Activated T-helper 2 cell treated with anti-CD3 and anti-CD28 coated beads, Interferon-gamma antibody, Interleukin-2, Interleukin-4, amounts not matched to agents 10 μg/mL and 5 μg/mL and 100 μg/mL, durations not matched to agents 14 hours and 24 hours and 36 hours (primary cell): ENCODE measurements at places on chromosomes 7 and 10. TPM values are rescaled to one million over a fixed set of nuclear protein-coding genes. Genes with fewer than 3 reads are reported as not detected.

Gene CALHM1
- total RNA-seq = 0.09 TPM in 1 of 2 replicates, not detected in the other

Gene TUBB8
- total RNA-seq = not detected in 2 replicates

Gene LIMK1
- total RNA-seq = 29.6 and 34.4 TPM in 2 replicates

Gene NCF1
- 0.52 and 0.90 TPM in 2 replicates for total RNA-seq

Gene HMX3
- not detected in 2 replicates for total RNA-seq

DNA sequence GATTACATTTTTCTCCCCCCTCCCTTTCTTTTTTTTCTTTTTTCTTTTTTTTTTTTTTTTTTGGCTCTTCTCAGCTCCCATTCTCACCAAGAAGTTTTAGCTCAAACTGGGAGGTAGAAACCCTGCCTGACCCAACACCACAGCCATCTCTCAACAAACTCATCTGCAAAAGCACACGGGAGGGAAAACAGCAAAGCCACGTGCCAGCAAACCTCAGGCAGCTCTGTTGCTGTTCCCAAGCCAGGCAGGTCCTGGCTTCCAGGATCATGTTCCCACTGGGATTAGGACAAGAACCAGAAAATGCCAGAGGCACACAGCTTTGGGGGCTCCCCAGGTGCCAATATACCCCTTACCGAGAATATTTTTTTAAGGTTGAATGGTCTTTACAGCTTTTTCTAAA, 56.7 kb downstream of the ITIH5 start:
- no peak for DNase-seq
- H3K27ac ChIP-seq = no peak overlapping the region
- no peak overlapping the region for H3K4me3 ChIP-seq
- no peaks in the 10 kb centered on the region for H3K36me3 ChIP-seq

DNA sequence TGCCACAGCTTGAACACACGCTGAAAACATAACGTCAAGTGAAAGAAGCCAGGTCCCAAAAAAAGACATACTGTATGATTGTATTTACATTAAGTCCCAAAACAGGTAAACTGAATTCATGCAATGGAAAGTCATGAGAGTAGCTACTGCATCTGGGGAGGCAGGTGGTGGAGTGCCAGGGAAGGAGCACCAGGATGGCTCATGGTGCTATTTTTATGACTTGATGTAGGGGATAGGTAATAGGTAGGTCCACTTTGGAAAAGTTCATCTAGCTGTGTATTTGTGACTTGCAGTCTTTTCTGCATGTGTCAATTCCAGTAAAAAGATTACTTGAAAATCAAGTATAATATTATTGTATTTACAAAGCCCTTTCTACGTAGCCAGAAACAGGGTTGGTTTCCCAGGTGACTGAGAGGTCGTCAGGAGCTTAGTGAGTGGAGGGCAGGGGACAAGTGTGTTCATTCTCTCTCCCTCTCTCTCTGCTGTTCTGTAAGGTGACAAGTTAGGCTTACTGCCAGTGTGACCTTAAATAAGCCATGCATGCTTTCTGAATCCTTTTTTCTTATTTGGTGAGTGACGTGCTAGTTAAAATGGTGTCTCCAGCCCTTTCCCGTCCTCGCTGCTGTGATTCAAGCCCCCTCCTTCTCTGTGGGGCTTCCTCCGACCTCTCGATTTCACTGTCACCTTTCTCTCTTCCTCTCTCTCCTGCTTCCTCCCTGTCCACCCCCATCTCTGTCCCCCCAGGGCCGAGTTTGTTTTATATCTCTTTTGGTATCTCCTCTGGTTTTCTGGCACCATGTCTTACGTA, 9.4 kb upstream of the PRKCQ start:
- H3K36me3 ChIP-seq = peaks cover 87% of the 10 kb centered on the region
- H3K4me1 ChIP-seq = peaks cover 86% of the 10 kb centered on the region
- DNase-seq = no peak
- no peak overlapping the region for H3K27ac ChIP-seq

- peaks cover 12% of the 10 kb centered on the region for H3K4me1 ChIP-seq
- H3K27ac ChIP-seq = no peak overlapping the region
- H3K4me3 ChIP-seq = no peak overlapping the region
- no peaks in the 10 kb centered on the region for H3K27me3 ChIP-seq
- no peak for DNase-seq
These were observed 37.1 kb downstream of the AP3M1 start for GRCh38 chr10:74113546-74113945.

DNA sequence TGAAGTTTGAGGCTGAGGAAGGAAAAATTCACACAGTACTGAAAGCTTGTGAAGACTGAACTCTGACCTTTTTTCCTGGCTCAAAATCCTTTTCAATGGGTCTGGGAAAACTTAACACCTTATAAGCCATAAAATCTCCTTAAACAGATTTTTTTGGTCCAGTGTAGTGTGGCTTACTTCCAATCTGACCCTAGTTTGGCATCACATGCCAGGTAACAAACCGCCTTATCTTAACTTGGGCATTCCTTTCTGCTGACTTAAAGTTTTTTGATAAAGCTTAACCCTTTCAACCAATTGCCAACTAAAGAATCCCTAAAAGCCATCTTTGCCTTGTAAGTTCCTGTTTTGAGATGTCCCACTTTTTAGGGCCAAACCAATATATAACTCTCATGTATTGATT, 13.2 kb upstream of the ITPRID1 start:
- no peaks in the 10 kb centered on the region for H3K27me3 ChIP-seq
- no peak overlapping the region for H3K27ac ChIP-seq
- H3K4me1 ChIP-seq = no peaks in the 10 kb centered on the region
- no peaks in the 10 kb centered on the region for H3K36me3 ChIP-seq
- H3K4me3 ChIP-seq = no peak overlapping the region

GRCh38 chr7:94426980-94427875, 32.5 kb downstream of the COL1A2 start:
- H3K27ac ChIP-seq = no peak overlapping the region
- no peaks in the 10 kb centered on the region for H3K27me3 ChIP-seq
- no peak overlapping the region for H3K4me3 ChIP-seq
- H3K4me1 ChIP-seq = no peaks in the 10 kb centered on the region

- H3K27ac ChIP-seq = no peak overlapping the region
- peaks cover 20% of the 10 kb centered on the region for H3K27me3 ChIP-seq
- H3K4me1 ChIP-seq = no peaks in the 10 kb centered on the region
- H3K4me3 ChIP-seq = no peak overlapping the region
- peaks cover 1% of the 10 kb centered on the region for H3K36me3 ChIP-seq
These were observed 124.4 kb upstream of the RNF32 start for GRCh38 chr7:156515911-156516790.

GRCh38 chr10:1882728-1883127, 145.4 kb upstream of the ADARB2 start:
- H3K4me3 ChIP-seq = no peak overlapping the region
- no peaks in the 10 kb centered on the region for H3K4me1 ChIP-seq
- DNase-seq = no peak
- no peaks in the 10 kb centered on the region for H3K36me3 ChIP-seq

DNA sequence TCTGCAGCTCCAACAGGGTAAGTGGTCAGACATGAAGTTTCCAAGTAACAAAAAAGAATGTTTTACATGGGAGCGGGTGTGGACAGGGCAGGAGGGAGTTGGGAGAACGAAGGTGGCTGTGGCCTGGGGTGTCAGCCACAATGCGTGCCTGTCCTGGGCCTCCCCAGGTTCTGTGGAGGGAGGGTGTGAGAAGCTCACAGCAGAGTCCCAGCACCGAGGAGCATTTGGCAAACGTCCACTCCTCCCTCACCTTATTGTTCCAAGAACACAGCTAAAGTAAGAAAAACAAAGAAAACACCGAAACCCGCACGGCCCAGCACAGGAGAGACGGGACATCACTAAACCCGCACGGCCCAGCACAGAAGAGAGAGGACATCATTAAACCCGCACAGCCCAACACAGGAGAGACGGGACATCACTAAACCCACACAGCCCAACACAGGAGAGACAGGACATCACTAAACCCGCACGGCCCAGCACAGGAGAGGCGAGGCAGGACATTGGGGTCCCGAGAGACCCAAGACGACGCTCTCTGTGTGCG, 226.4 kb downstream of the MAD1L1 start:
- DNase-seq = no peak
- H3K4me3 ChIP-seq = no peak overlapping the region
- no peaks in the 10 kb centered on the region for H3K27me3 ChIP-seq
- H3K27ac ChIP-seq = no peak overlapping the region
- no peaks in the 10 kb centered on the region for H3K36me3 ChIP-seq

- H3K27me3 ChIP-seq = no peaks in the 10 kb centered on the region
- H3K36me3 ChIP-seq = peaks cover 5% of the 10 kb centered on the region
- H3K4me1 ChIP-seq = peaks cover 5% of the 10 kb centered on the region
- no peak overlapping the region for H3K4me3 ChIP-seq
These were observed 33.9 kb upstream of the CYCS start for GRCh38 chr7:25158966-25159365.

DNA sequence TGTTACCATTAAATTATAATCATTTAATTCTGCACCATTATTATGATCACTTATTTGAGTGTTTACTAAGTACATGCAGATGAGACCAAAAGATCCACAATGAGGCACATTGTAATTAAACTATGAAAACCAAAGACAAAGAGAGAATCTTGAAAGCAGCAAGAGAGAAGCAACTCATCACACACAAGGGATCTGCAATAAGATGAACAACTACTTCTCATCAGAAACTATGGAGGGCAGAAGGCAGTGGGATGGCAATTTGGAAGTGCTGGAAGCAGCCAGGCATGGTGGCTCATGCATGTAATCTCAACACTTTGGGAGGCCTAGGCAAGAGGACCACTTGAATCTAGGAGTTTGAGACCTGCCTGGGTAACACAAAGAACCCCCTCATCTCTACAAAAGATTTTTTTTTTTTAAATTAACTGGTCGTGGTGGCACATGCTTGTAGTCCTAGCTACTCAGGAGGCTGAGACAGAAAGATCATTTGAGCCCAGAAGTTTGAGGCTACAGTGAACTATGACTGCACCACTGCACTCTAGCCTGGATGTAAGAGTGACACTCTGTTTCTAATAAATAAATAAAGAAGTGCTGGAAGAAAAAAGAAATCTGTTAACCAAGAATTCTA, 47.7 kb downstream of the CDK6 start:
- no peak overlapping the region for H3K27ac ChIP-seq
- H3K27me3 ChIP-seq = no peaks in the 10 kb centered on the region
- peaks cover 79% of the 10 kb centered on the region for H3K36me3 ChIP-seq
- no peak for DNase-seq
- H3K4me3 ChIP-seq = no peak overlapping the region
- H3K4me1 ChIP-seq = peaks cover 57% of the 10 kb centered on the region

- H3K27ac ChIP-seq = no peak overlapping the region
- H3K4me3 ChIP-seq = no peak overlapping the region
- peaks cover 13% of the 10 kb centered on the region for H3K4me1 ChIP-seq
- H3K27me3 ChIP-seq = no peaks in the 10 kb centered on the region
These were observed 50.9 kb downstream of the GALNT11 start for GRCh38 chr7:152076324-152076821.

DNA sequence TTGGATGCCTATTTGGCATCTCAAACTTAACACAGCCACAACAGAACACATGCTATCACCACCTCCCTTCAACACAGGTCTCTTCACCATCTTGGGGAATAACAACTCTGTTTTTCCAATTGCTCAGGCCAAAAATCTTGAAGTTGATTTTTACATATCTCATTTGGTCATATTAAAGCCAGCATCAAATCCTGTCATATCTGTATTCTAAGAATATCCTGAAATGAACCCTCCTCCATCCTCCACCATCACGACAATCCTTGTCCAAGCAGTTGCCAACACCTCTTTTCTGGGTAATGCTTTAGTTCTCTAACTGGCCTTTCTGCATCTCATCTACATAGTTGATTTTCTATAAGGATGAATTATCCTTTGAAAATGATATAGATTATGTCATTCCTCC, 168.7 kb downstream of the GPR37 start:
- no peak for DNase-seq
- no peaks in the 10 kb centered on the region for H3K27me3 ChIP-seq
- no peaks in the 10 kb centered on the region for H3K36me3 ChIP-seq
- H3K4me3 ChIP-seq = no peak overlapping the region
- H3K4me1 ChIP-seq = no peaks in the 10 kb centered on the region
- no peak overlapping the region for H3K27ac ChIP-seq

DNA sequence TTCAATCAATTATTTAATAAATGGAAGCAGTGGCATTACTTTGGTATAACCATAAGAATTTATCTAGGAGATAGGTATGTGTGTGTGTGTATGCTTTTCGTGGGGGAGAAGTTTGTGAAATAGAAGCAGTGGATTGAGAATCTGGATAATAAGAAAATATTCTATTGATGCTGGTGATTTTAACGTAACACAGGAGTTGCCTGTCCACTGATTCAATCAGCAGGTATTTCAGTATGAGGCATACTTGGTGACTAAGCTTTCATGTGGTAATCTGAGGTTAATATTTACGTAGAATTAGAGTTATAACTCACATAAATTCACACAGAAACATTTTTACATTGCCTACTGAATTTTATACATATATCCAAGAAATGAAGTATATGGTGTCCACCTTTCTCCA, 568.0 kb downstream of the ZWINT start:
- H3K27me3 ChIP-seq = no peaks in the 10 kb centered on the region
- no peak overlapping the region for H3K27ac ChIP-seq
- no peak overlapping the region for H3K4me3 ChIP-seq
- no peak for DNase-seq

DNA sequence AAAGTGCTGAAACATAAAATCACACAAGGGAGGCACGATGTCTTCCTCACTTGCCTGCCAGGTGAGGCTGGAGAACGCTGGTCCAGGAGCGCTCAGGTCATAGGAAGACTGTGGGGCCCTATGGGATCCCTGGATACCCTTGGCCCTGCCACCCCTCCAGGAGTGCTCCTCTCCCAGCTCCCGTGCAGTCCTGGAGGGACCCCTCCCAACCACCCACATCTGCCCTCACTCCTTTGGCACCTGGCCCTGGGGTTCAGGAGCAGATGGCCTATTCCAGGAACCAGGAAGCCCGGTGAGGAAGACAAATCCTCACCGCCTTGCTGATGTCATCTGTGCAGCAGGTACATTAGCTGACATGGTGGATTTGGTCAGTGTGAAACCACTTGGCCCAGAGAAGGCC, 3.7 kb upstream of the CXCL12 start:
- H3K4me1 ChIP-seq = no peaks in the 10 kb centered on the region
- H3K27ac ChIP-seq = no peak overlapping the region
- H3K27me3 ChIP-seq = peaks cover 16% of the 10 kb centered on the region

- DNase-seq = no peak
- peaks cover 1% of the 10 kb centered on the region for H3K4me1 ChIP-seq
- H3K27ac ChIP-seq = no peak overlapping the region
- peaks cover 33% of the 10 kb centered on the region for H3K27me3 ChIP-seq
- no peaks in the 10 kb centered on the region for H3K36me3 ChIP-seq
These were observed 21.0 kb upstream of the ABI1 start for GRCh38 chr10:26881600-26882331.
